ENCODE measurements at places on chromosomes 2 and 18.

- DNase-seq = no peak
Measured at GRCh38 chr2:171595896-171596295, 73.6 kb downstream of the CYBRD1 start.

- no peak for DNase-seq
Measured at GRCh38 chr2:55175254-55176093, 56.6 kb downstream of the CLHC1 start.

DNA sequence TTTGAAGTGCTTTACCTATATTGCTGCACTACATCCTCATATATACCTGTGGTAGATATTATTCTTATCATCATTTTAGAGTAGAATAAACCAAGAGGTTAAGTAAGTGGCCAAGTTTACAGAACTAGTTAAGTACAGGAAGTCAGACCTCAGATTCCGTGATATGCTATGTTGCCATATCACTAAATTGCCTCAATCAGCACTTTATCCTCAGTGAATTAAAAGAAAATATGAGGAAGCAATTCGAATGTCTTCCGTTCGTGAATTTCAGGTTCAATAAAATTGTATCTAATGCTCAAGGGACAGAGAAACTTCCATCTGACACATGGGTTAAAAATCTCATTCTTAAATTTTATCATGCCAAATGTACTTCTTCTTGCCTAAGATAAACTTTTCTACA is 848.6 kb downstream of the CPS1 start:
- DNase-seq = no peak

- DNase-seq = no peak
Measured at GRCh38 chr2:14492920-14493503, 139.5 kb upstream of the LRATD1 start.

GRCh38 chr2:105287692-105288091 is 41.8 kb downstream of the TGFBRAP1 start:
- no peak for DNase-seq
